ENCODE measurements at places on chromosomes 11 and 22. TPM values are rescaled to one million over a fixed set of nuclear protein-coding genes. Genes with fewer than 3 reads are reported as not detected.

DNA sequence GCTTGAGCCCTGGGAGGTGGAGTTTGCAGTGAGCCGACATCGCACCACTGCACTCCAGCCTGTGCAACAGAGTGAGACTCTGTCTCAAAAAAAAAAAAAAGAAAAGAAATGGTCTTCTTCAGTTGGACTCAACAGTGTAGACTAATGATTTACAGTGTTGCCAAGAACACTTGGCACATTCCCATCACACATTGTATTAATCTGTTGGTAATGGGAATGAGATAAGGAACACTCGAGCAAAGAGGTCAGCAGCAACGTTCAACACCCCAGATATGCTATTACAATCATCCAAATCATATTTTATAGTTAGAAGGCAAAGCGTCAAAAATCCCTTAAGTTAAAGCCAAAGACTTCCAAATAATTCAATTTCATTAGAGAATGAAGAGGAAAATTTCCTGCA lies 14.5 kb downstream of the CDON start:
- DNase-seq = peak; percentile 51

FAM227A gene
- 14.7 TPM for total RNA-seq

GRCh38 chr11:78973876-78974275 lies 399.2 kb upstream of the NARS2 start:
- no peak for DNase-seq

GRCh38 chr11:75087319-75088305 lies 9.1 kb downstream of the OR2AT4 start:
- DNase-seq = no peak

DNA sequence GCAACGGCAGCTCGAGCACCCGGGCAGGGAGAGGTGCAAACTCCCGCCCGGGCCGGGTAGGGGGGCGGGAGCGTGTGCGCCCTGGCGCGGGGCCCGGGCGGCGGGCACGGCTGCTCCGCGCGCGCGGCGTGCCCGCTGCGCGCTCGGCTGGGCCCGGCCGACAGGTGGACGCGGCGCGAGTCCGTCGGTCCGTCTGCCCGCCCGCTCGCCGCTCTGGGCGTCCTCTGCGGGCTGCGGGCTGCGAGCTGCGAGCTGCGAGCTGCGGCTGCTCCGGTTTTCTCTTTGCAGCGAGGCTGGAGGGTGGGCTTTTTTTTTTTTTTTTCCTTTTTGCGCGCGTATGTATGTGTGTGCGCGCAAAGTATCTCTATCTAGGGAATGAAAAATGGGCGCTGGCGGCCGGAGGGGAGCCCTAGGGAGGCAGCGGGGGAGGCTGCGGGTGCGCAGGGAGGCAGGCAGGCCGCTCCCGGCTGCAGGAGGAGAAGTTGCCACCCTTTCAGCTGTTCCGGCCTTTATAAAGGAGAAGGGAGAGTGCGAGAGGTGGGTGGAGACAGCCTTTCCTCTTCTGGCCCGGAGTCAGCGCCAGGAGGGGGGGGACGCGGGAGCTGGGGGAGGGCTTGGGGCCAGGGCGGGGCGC lies at the start of gene PDGFB:
Gene PDGFB, minus strand, starts transcription at position 487 of the 634 bp plus-strand sequence. CDS start 1,019 bp downstream, outside the sequence.
- DNase-seq = peak; percentile 72

DNA sequence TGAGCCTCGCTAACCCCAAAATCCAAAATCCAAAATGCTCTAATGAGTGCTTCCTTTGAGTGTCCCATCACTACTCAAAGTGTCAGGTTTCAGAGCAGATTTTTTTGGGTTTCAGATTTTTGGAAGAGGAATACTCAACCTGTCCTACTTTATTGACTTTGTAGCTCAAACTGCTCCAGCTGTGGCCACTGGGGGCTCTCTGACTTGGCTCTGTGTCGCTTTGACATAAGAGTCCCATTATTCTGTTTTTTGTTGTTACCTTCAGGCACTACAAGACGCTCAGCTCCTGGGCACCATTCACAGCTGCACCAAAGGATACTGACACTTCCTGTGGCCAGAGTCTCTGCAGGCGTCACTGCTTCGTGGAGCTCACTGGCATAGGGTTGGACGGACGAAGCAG lies 41.1 kb downstream of the PHF21B start:
- no peak for DNase-seq

- no peak for DNase-seq
These were observed 5.4 kb downstream of the GRK2 start for GRCh38 chr11:67271541-67272284.

- no peak for DNase-seq
These were observed 4.8 kb downstream of the PHLDA2 start for GRCh38 chr11:2924381-2924780.

OR8G5 gene
- not detected for total RNA-seq

DNA sequence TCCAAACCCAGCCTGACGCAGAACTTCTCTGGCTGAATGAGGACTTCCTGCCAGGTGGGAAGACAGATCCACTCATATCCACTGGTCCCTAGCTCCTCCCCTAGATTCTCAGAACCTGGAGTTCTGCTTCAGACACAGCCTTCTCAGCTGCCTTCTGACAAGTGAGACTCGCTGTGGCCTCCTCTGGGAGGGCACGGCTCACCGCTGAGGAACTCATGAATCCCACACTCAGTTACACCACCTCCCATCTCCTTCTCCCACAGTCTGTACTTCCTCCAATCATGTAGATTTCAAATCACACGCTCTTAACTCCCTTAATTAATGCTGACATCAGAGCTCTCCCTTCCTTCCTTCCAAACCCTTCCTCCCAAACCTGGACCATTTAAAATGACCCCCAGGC lies 86.4 kb upstream of the TMEM45B start:
- no peak for DNase-seq

DNA sequence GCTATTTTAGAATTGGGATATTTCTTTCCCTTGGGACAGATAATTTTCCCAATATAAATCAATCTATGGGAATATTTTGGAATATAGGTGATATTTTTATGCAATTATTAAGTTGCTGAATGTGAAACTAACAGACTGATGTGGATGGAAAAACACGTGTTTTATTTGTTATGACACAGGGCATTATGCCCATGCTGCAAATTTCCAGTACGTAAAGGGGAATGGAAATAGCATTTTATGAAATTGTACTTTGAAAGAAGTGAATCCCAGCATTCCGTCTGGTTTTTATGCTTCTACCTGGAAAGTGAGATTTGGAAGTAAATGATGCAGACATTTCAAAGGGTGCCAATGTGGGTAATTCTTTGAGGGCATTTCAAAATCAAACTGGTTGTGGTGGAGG lies 142.7 kb downstream of the PARVA start:
- DNase-seq = no peak

Data from cerebellum (tissue), 4 donors.